Stimulated activated CD4-positive, alpha-beta T cell treated with anti-CD3 and anti-CD28 coated beads, TNF-alpha, amount 100 ng/mL, for 4 hours (primary cell): ENCODE measurements at places on chromosomes 5 and 9.

DNA sequence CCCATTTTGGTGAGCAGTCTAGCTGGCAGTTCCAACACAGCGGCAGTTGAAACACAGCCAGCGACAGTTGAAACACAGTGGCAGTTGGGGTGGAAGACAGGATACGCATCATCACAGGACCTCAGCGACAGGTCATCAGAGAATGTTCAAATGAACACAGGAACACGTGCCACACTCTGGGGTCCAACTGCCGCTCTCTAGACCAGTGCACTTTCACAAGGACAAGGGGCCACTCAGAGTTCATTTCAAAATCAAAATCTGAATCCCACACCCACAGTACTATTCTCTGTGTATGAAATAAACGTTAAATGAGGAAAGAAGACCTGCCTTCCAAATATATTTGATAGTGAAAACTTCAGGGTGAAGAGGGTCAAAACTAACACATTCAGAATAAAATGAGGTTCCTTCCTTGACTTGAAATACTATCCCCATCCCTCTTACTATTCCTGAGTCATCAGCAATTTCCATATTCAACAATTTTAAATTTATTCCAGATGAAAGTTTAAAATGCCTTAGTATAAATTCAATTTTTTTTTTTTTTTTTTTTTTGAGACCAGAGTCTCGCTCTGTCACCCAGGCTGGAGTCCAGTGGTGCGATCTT, 53.0 kb upstream of the SIMC1 start:
- DNase-seq: no peak

DNA sequence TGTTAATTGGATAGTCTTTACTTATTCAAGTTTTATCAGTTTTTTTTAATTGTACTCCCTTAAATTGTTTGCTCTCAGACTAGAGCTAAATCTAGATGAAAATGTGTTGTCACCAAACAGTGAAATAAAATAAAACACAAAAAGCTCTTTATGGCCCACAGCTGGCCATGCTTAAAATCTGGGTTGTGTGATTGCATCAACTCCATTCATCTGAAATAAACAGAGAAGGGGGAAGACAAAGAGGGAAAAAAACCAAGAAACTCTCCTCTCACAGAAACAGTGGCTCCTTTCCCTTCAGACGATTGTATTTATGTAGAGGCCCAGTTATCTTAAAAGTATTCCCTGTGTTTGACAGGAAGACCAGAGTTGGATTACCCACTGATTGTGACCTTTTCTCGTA, 422.4 kb downstream of the IRX1 start:
- DNase-seq: no peak

DNA sequence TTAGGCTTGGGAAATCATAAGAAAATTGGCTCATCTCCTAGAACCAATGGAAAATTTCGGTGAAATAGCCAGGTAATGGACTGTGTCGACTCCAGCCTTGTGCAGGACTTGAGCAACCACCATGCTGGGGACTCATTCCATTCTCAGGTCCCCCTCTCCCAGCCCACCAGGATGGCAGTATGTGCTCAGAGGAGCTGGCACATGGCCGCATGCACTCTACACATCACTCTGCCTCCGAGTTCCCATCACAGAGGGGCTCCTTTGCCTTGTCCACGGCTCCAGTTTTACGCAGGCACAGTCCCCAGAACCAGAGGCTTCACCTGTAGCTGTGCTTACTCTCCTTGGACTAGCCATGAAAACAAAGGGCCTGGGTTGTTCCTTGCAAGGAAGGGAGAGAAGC, 149.3 kb downstream of the PAX5 start:
- no peak for DNase-seq

DNA sequence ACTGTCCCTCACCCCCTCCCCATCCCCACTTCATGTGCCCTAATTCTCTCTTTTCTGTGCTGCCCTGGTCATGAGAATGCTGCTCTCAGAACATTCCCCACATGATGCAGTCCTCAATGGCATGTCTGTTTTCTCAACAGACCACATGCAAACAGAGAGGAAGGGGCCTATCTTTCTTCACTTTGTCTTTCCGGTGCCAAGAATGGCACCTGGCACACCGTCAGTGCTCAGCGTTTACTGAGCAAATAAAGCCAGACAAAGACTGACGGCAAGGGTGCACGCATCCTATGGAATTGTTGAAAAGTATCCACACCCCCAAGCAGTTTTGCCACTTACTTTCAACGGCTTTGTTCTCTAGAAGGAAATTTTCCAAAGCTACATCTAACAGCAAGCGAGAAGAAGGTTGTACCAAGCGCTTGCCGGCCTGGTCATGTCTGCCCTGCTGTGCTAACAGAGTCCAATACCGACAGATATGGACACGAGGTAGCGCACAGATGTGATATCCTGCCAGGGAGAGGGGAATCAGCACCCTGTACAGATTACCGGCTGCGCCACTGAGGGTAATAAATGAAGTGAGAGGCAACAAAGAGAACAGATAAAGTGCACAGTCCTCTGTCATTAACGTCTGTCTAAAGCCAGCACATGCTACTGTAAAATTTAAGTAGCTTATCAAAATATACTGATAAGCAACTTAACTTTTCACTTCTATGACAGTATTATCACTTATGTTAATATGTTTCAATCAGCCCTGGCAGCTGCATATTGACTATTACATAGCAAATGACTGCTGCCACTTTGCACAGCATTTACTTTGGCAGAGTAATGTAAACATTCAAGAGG, 251.7 kb downstream of the DENND1A start:
- DNase-seq: no peak

GRCh38 chr5:39598661-39599248, 174.0 kb upstream of the DAB2 start:
- DNase-seq: no peak

GRCh38 chr5:126368239-126368812, 54.9 kb upstream of the GRAMD2B start:
- no peak for DNase-seq

DNA sequence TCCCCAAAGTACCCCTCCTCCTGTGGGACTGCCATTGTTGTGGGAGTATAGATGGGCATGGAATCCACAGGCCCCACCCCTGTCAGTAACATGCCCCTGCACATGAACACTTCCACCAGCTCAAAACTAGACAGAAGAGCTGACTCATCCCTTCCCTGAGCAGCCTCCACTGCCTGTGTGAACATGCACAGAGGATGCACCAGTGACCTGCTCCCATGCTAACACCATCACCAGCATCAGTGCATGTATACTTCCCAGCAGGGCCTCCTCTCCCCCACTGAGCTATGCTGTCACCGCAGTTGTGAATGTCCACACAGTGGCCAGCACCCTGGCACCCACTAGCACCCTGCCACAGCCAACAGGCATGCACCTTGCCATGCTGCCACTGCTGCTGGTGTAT, 939.8 kb downstream of the EFNA5 start:
- DNase-seq: no peak

- no peak for DNase-seq
Observed at GRCh38 chr9:136230365-136230764, 15.2 kb downstream of the QSOX2 start.

DNA sequence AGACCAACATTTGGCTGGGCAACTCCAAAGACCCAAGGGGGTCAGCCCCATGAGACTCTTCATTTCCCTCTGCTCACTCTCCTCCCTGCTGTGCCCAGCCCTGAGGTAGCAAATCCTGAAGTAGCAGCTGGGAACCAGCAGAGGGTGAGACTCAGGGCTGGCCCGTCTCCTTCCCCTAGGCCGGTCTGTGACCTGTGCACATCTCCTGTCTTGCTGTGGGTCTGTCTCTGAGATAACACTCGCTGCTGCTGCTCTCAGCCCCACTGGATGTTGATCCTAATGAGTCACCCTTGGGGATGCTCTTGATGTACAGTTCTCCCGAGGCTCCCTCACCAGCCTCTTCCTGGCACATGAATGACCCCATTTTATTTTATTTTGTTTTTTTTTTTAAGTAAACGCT, 7.3 kb upstream of the OR2V1 start:
- DNase-seq: no peak

- DNase-seq: no peak
Observed at GRCh38 chr9:114694719-114695269, 12.8 kb upstream of the TEX48 start.

GRCh38 chr5:81925981-81926380, 45.8 kb upstream of the ATG10 start:
- DNase-seq: no peak

DNA sequence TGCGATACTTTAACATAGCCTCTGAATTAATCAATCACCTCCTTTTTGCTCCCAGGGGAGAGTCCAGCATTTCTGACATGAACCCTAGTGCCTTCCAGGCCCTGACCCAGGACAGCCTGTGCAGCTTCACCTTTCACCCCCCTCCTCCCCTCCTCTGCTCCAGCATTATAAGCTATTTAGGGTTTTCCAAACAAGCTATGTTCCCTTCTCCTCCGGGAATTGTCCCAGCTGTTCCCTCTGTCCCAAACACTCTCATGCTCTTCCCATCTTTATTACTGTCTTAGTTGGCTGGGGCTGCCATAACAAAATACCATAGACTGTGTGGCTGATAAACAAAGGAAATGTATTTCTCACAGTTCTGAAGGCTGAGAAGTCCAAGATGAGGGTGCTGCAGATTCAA, 161.5 kb downstream of the EBF1 start:
- no peak for DNase-seq

DNA sequence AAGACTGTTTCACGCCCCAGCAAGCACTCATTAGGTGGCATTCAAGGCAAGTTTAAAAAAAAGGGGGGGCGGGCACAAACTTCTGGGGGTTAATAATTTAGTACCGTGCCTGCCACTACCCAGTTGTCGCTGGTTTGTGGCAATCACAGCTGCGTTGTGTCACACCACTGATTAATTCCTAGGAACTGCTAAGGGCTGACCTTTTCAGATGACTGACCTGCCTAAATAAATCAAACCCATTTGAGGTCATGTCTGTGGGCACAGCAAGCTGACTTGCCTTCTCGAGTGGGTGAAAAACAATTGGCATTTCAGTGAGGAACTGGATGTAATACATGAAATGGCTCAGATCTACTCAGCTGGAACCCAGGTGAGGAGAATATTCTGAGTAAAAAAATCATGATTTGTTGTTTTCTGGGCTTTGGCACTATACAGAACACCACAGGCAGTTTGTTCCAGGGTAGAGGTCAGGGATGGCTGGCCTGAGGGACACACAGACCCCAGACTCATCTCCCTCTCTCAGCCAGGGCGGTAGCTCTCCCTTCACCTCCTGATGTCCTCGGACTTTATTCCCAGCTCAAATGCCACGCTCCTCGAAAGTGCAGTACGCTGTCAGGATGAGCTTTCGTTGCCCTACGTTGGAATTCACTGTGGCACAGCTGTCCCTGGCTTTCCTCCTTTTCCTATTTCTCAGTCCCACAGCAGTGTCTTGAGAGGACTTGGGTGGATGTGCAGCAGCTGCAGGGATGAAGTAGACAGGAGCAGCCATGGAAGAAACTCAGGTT, 15.5 kb upstream of the MGAT1 start:
- DNase-seq: no peak

DNA sequence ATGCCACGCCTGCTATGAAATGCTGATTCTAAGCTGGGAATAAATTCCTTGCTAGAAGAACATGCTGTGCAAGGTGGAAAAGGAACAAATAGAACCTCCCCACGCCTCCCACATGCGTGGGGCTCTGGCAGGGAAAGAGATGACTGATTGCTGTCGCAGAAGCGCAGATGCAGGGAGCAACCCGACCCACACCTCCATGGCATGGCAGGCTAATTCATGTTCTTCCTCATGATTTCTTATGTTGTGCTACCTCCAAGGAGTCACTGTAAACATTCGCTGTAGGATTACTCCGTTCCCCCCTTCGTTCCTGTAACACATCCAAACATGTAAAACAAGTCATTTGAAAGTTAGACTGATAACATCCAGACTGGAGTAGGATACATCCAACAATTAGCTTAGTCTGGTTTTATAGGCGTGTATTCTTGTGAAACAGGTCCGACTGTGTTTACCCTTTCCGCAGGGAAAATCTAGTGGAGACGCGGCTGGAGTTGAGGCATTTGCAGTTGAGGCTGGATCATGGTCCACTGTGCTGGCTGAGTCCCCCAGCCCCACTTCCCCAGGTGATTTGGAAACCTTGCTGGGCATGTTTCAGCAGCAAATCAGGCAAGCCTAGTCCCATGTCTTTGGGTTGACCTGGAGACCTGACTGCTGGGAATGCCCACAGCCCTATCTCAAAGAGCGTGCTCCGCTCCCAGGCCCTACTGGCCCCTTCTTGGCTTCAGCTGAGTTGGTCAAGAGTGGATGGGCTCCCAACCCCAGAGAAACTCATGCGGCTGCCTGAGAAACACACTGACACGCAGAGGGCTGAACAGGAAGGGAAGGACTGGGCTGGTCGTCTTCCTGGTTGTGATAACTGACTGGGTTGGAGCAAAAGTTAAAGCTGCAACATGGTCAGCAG, 24.8 kb upstream of the ANKRD33B start:
- no peak for DNase-seq

GRCh38 chr5:53568401-53568800, 8.0 kb downstream of the NDUFS4 start:
- no peak for DNase-seq

- DNase-seq: no peak
Observed at GRCh38 chr5:153905219-153905618, 133.5 kb downstream of the FAM114A2 start.

DNA sequence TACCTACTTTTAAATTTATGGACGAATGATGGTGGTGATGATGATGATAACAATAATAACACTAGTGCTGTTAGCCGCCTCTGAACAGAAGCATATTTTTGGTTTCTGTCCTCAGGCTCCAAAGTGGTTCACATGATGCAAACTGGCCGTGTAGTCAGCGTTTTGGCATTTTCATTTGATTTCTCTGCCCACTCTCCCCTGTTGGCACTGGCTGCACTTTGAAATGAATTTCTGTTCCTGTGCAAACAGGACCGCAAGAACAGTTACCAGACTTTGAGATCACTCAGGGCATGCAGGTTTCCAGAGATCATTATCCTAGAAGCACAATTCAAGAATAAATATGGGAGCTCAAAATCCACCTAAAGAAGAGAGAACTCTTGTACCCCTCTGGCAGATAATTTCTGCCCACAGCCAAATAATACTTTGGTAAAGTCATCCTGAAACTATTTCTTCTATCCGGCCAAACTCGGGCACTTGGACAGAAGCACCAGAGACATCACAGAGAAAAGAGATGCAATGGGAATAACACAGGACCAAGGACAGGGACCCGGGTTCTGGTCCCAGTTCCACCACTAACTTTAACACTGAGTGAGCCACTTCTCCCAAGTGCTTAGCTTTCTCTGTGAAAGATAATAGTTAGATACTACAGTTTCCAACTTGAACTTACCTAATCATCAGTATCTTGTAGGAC, 201.7 kb upstream of the PTGER4 start:
- no peak for DNase-seq

DNA sequence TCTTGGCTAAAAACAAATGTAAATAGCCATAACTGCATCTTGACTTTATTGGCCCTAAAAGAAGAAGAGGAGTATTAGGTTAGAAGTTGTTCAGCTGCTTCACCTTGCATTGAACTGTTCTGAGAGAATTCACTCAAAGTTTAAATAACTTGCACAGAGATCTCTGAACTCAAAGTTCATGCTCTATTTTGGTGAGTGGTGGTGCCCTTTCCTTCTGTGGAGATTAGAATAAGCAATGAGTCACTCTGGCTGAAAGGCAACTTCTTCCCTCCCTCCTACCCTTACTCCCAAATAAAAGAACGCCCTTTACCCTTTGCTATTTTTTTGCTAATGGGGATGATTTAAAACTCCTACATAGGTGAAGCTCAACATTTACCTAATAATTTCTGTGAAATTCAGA, 48.9 kb downstream of the ERMP1 start:
- DNase-seq: no peak

- no peak for DNase-seq
Observed at GRCh38 chr9:70387663-70388062, 26.8 kb downstream of the KLF9 start.
